ENCODE measurements at places on chromosomes 2 and 18.

DNA sequence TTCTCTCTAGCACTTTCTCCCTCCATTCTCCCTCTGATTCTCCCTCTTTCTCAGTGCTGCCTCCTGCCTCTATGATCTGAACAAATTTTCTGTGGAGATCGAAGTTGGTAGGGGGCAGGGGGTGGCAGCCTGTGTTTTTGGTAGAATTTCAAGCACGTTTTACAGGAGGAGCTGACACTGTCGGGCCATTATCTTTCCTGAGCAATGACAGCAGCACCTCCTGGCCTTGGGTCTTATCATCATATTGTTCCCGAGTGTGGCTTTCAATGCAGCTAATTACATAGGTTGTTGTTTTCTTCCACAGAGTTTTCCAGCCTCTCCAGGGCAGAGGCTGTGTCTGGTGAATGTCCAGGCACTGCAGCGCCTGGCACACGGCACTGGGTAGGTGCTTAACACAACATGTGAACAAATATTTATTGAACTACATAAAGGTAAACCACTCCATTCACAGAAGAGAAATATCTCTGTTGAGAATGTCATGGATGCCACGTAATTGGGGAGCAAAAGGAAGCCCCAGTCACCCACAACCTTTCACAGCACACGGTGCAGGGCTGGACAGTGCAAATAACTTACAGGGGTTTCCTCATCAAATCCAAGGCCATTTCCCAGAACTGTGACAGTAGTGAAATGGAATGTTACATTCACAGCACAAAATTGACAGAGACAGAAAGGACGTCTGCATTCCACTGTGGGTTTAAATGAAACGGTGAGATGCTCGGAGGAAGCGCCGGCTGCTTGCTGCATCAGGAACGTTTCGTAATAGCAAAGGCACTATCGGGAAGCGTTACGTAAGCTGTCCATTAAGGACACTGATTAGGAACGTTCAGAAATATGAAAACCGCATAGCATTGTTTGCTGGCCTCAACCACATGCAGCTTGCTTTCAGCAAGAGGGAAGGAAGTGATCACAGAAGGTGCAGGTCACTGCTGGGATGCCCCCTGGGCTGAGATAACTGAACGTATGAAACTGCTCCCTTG, 6.5 kb upstream of the KCNG2 start:
- DNase-seq, result no peak

DNA sequence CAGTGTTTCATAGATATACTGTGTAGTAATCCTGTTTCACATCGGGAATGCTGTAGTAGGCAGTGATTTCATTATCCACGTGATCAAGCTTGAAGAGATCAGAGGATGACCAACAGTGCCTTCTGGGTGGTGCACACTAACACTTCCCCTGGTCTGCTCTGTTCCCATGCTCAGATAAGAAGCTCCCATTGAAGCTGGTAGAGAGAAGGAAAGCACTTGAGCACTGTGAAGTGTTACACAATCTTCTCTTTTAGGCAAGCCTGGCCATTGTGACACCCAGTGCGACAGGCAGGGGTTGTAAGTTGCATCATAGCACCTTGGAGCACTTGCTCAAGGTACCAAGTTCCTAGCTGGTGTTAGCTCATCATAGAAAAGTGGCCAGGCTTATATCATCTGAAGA, 30.6 kb upstream of the GPD2 start:
- DNase-seq, result no peak

- DNase-seq, result no peak
Measured at GRCh38 chr2:204871231-204871953, 326.1 kb downstream of the PARD3B start.

DNA sequence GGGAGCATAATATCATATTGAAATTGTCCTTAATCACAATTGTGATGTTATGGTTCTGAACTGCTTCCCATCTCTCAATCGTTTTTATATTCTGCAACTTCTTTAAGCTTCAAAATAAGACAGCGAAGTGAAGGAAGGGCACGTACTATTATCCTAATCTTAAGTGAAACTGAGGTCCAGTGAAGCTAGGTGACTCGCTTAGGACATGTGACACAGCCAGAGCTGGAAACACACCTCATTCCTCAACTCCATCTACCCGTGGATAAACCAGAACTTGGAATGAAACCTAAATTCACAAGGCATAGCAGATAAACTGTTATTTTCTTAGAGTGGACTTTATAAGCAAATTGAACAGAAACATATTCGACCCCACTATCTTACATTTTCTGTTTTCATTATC, 191.2 kb upstream of the PXDN start:
- no peak for DNase-seq

DNA sequence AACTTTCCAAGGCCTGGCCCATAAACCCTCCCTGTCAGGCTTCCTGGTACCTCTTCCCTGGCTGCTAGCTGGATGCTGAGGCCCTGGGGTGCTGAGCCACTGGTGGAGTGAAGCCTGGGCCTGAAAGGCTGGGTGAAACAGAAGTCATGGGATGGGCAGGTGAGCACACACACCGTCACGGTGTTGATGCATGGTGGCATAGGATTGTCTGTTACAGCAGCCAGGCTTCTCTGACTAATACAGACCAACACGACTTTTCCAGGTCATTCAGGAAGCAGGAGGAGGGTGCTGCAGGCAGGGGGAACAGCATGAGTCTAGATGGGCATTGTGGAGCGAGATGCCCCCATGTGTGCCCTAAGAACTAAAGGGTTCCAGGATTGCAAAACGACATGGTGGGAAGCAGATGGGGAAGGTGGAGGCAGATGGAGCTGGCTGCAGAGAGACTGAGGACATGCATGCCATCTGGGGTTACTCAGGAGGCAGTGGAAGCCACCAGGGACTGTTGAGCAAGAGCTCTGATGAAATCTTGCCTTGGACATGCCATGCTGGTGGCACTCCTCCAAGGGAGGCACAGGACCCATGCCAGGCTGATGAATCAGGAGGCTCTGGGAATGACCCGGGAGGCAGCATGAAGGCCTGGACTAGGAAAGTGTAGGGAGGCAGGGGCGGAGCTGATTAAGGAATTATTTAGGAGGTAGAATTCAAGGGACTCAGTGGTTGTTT, 480.9 kb downstream of the TSN start:
- DNase-seq, result no peak

DNA sequence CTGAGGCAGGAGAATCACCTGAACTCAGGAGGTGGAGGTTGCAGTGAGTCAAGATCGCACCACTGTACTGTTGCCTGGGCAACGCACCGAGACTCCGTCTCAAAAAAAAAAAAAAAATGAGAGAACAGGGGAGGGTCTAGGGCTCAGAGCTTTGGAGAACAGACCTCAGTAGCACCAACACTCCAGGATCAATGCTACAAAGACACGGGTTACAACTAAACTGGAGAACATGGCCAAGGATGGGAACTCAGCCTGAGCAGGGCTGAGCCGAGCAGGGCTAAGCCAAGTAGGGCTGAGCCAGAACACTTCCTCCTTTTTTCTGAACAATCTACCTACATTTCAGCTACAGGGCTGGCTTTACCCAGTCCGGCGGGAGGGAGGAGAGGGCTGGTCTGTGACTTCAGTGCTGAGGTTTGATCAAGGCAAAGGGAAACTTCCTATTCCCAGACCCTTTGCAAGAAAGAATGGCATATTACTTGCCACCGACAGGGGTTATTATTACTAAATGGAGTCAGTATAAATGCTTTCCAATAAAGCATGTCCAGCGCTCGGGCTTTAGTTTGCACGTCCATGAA, 2.9 kb upstream of the CASP8 start:
- DNase-seq, result no peak

- no peak for DNase-seq
Measured at GRCh38 chr2:134671513-134671912, 47.3 kb downstream of the TMEM163 start.

DNA sequence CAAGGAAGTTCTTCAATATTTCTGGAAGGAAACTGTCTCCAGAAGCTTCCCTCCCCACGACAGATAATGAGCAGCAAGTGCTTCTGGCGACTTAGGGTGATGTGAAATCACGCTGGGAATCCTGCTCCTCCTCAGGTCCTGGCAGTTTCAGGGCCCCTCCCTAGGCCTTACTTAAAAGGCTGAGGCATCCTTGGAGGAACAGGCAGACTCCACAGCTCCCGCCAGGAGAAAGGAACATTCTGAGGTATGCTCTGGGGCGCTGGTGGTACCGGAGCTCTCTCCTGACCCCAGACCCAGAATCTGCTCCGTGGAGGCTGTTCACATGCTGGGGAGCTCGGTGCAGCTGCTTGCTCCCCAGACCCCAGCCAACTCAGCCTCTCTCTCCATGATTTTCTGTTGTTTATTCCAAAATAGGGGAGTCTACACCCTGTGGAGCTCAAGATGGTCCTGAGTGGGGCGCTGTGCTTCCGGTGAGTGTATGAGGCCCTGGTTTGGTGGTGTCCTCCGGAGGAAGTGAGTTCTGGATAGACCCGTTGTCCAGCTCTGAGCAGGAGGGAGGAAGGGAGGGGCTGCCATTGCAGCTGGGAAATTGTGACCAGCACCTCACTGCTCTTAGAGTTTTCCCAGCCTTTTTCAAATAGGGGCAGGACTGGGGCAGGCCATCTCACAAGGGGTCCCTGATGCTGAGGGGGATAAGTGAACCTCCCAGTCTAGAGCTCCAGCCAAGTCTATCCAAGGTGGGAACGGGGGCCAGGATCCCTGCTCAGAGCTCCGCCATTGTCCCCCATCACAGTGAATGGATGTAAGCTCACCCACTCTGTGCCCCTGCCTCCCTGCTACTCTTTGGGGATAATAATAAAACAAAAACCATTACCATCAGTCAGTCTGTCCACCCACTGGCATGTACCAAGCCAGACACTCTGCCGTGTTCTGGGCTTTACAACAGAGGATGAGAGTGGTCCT, at the start of gene IL36RN:
Gene IL36RN (plus strand): TSS at position 201 of the 963 bp plus-strand sequence. CDS start 241 bp downstream, at position 442.
- no peak for DNase-seq

DNA sequence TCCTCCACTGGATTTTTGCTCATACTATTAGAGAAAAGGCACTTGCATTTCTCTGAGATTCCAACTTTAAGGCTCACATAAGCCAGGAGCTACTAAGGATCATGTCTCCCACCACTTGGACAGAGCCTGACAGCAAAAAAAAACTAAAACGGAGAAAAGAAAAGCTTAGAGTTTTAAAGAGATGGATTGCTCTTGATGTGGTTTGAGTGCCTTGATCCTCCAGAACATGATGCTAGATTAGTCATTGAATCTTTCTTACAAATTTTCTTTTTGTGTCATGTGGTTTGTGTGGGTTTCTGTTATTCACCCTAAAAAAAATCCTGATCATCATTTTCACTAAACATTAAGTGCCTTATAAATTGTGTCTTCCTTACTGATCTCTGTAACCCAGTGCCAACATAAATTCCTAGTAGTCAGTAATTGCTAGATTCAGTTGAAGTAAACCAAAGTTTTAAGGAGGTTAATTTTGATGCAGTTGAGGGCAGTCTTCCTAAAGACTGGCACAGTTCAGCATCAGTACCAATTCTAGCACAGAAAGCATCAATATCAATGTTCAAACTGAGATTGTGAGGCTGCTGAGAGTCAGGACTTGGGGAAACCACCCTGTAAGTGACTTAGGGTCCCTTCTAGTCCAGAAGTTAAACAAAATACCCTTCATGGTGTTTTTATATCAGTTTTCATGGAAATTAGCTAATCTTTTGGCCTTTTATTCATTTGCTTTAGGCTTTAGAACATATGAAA, 206.3 kb downstream of the RAD51AP2 start:
- no peak for DNase-seq

Measured in cortex of kidney (tissue), 1 donor.